ENCODE measurements at places on chromosomes 13 and 19. TPM values are rescaled to one million over a fixed set of nuclear protein-coding genes. Genes with fewer than 3 reads are reported as not detected.

DNA sequence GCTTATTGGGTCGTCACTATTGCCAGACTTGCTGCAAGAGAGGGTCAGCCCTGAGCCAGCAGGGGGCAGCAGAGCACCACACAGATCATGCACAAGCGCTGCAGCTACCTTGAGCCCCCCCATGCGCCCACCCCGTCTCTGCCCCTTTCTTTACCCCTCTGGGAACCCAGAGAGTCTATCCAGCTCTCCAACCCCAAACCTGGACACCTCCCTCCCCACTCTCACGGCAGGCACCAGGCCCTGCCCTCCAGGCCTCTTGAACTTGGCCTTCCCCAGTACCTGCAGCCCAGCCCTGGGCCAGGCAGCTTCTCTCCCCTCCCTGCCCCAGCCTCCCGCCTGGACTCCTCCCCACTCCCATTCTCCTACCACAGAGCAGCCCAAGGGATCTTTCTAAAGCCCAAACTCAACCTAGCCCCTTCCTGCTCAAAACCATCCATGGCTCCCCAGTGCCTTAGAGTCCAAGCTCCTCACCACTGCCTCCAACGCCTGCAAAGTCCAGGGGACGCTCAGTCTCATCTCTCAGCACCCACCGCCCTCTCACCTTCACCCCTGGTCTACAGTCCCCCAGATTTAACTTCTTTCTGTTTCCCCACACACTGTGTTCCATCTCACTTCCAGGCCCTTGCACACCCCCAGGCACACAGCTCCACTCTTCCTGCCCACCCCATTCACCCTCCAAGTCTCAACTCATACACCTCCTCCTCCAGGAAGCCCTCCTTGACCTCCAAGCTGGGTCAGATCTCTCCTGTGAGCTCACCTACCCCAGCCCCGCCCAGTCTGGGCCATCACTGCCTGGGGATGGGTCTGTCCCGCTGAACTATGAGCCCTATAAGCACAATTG is 9.4 kb upstream of the CEACAM16 start:
- DNase-seq, result peak; percentile 80

DNA sequence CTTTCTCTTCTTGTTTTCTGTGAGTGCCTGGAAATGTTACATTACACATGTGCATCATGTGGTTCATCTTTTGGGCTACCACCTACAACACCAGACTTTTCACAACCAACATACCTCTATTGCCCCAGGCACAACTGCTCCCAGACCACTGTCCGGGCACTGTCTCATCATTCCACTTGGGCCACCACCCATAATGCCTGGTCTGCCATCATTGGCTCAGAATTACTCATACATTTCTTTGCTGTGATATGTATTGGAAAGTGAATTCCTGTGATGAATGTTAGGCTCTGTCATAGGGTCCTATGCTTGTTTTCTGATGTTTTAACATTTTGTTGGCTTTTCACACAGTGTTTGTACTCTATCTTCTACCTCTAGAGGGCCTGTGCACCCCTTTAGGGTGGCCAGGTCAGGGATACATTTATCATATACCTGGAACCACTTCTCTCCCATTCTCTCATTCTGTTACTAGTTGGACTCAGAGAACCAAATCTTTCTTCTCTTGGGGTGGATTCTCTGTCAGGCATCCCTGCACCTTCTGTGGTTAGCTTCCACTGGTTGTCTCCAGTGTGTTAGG is 172.8 kb downstream of the NHLRC3 start:
- DNase-seq, result no peak

DNA sequence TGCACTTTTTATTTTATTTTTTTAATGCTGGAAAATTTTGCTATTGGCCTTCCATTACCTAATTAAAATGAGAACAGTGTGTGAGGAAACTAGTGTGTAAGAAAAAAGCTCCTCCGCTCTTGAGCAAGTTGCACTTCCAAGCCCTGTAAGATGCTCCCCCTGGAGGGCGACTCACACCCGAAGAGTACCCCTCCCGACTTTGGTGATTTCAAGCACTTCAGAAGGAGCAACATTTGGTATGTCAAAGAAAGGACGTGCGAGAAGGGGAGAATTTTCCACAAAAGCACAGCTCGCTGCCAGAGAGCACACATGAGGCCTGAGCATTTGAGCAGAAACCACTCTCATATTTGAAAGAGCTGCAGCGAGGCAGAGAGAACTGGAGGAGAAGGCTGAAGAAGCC is 504.4 kb downstream of the FGF9 start:
- DNase-seq, result no peak

DNA sequence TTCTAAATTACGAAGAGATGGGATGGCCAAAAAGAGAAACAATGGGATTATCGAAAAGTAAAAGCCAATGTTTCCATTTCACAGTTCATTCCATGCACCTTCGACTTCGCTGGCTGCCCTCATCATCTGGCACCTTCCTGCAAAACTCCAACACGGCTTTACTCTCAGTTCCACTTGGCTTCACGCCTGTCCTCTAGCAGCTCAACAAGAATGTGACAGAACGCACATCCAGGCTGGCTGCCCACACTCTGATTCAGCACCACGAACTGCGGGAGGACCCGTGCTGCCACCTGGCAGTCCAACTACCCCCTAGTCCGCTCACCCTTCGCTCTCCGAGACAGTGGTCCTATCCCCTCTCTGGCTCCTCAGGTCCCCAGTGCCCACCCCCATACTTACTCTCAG is 11.7 kb downstream of the ATP7B start:
- peak; percentile 17 for DNase-seq

GRCh38 chr19:46631481-46631880 is 4.5 kb downstream of the GNG8 start:
- DNase-seq, result no peak

DNA sequence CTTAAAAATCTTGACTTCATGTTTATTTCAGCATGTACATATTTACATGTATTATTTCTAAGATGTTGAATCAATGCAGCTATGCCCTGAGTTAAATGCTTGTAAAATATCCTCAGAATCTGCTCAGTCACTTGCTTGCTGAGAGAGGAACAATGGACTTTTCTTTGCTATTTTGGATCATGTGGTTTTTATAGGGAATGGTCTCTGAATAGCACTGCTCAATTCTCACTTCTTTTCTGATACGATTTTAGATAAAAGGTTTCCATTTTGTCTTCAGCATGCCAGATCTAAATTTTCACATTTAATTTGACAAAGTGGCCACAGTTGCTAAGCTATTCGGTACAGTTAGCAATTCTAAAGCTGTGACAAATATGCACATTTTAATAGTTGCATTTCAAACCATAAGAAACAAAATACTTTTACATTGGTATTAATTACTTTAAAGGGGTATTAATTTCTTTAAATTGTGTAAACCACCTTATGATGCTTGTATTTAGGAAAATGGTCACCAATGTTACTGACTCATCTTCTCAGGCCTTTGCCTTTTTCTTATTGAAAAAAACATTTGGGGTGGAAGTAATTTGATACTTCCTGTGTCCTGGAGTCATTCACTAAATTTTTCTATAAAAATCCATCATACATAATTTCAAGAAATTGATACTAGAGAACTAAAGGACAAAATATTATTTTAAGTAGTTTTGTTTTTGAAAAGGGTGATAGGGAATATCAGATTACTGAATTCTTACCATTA is 113.5 kb downstream of the MYO16 start:
- no peak for DNase-seq

GRCh38 chr19:47240996-47241918 is 10.3 kb upstream of the BBC3 start:
- peak; percentile 85 for DNase-seq

GRCh38 chr13:75550159-75550567 is 572 bp downstream of the UCHL3 start:
- DNase-seq, result peak; percentile 76

DNA sequence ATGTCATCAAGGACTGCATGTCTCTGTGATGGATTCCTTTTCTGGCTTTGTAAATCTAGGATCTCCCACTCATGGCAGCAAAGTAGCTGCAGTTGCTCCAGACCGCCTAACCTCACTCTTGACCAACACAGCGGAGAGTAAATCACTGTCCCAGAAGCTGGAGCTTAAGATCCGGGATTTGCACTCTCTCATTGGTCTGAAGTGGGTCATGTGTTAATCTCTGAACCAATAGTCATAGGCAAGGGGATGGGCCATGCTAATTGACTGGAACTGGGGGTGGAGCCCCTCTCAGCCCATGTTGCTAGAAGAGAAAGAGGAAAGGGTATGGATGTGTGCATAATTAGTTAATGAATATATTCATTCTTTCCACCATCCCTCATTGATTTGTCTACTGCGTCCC is 34.0 kb downstream of the VAV1 start:
- DNase-seq, result peak; percentile 26

GRCh38 chr19:29662604-29663404 is 2.5 kb upstream of the PLEKHF1 start:
- DNase-seq, result peak; percentile 84

- no peak for DNase-seq
Observed at GRCh38 chr19:48818234-48818820, 7.5 kb upstream of the BCAT2 start.

The HRC gene
- not detected for total RNA-seq

The PSG3 gene
- total RNA-seq, result not detected

The ZNF763 gene
- not detected for total RNA-seq

The ZNF835 gene
- 1.3 TPM for total RNA-seq

The FUT1 gene
- total RNA-seq, result not detected

The ZNF525 gene
- total RNA-seq, result 11.2 TPM

The PLK5 gene
- total RNA-seq, result not detected

The NXNL1 gene
- not detected for total RNA-seq
